NCI-H1092 treated with DMSO at 0.1 percent for 48 hours (cell line): ENCODE measurements at places on chromosomes 4 and X.
A peak's percentile ranks its signal among the peaks of the same experiment; 100 is the strongest.

DNA sequence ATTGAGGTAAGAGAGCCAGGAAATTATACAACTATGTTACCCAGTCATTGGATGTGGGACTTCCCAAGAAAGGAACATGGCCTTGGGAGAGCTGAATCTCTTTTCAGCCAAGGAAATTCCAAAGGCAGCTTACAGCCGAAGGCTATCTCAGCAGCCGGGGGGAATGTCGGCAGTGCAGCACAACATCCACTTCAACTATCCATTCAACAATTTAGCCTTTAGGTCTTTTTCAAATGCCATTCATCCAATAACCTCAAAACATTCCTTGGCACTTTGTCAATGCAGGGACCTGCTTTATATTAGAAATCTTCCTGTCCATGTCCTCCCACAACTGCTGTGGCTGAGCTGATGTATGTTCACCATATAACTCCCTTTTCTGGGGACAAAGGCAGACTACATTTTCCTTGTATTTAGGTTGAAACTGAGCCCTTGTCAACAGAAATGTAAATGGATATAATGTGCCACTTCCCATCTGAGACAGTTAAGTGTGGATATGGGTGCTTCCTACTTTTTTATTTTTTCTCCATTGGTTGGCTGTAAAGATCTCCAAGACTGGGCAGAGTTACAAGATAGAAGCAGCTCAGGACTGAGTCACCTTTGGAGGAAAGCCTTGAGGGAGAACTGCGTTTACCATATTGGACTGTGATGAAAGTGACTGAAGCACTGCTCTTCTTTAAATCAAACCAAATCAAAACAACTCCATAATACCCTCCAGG, 94.8 kb downstream of the GPRIN3 start:
- DNase-seq: peak; percentile 27

GRCh38 chr4:7584098-7584497, 149.4 kb upstream of the PSAPL1 start:
- DNase-seq: no peak

DNA sequence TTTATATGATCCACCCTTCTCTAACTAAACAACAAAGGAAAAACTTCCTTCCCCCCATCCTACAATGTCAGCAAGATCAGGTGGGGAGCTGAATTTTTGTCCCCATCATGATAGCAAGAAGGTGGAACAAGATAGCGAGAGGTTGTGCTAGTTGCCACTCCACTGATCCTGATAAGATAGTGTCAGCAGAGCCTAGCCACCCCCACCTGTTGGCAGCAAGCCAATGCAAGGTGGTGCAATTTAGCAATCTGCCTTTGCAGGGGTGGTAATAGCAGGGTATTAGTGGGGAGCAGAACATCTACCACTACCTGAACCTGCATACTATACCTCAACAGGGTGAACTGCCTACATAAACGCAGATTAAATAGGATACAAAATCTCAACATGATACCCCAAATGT, 80.2 kb upstream of the MAMLD1 start:
- no peak for DNase-seq

DNA sequence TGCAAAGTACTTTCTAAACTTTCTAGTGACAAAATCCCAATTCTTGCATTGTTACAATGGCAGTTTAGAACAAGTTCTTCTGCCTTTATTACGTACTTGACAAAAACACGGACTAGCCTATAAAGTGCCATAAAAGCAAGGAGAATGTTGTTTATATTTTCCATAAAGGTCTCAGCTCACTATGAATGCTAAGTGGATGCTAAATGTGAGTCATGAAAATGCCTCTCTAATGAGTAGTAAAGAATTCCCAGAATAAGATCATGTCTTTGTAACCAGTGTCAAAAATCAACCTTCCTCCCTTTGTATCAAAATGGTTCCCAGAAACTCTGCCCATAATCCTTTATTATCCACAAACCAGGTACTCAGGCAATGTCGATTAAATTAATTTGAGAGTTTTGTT, 539.8 kb upstream of the SLIT2 start:
- DNase-seq: no peak

GRCh38 chr4:31461421-31461820, 741.3 kb downstream of the PCDH7 start:
- no peak for DNase-seq
